Activated T-helper 1 cell treated with anti-CD3 and anti-CD28 coated beads, Interleukin-2, amount 50 U/mL, for 16 hours (primary cell): ENCODE measurements at places on chromosomes 2 and 18.

DNA sequence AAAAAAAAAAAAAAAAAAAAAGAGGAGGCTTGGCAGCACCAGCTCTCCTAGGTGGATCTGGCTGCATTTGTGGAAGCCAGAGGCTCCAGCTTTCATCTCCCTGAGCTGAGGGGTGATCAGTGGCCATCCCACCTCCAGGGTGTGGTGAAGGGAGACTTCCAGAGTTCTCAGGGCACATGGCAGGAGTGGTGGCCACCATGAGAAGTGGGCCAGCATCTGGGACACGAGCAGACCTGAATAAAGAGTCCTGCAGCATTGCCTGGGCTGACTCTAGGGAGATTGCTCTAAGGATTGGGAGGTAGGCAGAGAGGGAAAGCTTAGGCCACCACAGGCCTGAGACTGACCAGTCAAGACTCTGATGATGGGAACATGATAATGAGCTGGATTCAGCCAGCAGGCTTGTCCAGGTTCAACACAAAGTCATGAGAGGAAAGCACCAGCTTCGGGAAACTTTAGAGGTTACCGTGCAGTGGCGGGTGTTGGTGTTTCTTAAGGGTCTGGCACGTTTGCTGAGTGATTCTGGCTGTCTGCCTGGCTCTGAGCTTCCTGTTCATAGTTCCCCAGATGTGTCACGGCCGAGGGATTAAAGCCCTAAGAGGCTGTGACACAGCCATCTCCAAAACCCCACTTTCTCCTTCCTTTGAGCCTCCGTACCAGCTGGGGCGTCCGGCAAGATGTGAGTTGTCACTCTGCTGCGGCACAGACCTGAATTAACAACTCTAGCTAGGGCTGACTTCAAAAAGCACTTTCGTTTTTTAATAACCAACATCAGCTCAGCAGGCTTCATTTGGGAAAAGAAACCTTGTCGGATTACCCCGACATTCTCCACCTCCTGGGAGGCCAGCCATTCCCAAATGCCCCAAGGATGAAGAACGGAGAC is 38.3 kb upstream of the IL1R1 start:
- DNase-seq = peak; percentile 48

DNA sequence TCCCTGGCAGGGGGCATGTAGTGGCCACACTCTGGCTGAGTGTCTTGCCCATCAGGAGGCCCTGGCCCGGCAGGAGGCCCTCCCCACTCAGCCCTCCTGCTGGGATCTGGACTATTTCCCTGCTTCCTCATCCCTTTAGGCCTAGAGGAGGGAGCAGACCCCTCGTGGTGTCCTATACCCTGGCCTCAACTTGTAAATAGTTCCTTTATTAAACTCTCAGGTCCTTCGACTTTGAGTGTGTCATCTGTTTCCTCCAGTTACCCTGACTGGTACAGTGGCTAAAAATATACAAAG is 166.7 kb upstream of the GLI2 start:
- no peak for DNase-seq

DNA sequence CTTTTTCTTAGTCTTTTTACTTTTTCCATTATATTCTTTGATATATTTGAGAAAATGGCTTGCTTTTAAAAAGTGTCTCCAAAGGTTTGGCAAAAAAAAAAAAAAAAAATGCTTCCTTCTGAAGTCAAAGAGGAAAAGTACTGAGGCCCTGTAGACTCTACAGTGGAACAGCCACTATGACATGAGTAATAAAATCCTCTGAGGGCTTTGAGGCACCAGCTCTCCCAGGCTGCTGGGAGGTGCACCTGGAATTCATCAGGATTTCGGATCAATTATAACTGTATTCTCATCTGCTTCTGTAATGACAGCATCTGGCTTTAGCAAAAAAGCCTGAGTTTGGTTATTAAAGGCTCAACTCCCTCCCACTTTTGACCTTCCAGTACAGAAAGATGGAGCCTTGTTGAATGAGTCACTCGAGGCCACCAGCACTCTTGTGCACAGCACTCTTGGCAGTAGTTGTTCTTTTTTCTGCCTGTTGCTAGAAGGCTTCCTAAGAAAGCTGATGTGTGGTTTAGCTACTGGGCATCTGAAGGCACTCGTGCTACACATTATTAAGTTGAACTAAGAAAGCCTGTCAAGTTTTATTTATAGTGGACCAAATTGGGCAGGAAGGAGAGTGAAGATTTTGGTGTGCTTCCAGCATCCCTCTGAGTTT is 131.3 kb downstream of the PRPF40A start:
- no peak for DNase-seq

DNA sequence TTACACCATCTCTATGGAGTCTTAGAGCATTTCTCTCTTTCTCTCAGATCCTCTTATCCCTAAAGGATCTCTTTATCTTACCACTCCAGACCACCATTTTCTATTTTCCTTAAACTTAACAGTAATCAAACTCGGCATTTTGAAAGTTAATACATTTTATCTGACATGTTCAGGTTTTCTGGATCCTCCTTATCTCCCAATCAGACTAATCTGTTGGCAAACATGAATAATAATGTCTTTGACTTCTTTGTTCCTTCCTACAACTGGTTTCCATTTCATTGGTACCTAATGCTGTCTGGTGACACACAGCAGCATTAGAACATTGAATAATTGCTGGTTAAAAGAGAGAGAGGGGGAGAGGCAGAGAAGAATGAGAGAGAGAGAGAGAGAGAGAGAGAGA is 932.1 kb upstream of the FSHR start:
- no peak for DNase-seq

DNA sequence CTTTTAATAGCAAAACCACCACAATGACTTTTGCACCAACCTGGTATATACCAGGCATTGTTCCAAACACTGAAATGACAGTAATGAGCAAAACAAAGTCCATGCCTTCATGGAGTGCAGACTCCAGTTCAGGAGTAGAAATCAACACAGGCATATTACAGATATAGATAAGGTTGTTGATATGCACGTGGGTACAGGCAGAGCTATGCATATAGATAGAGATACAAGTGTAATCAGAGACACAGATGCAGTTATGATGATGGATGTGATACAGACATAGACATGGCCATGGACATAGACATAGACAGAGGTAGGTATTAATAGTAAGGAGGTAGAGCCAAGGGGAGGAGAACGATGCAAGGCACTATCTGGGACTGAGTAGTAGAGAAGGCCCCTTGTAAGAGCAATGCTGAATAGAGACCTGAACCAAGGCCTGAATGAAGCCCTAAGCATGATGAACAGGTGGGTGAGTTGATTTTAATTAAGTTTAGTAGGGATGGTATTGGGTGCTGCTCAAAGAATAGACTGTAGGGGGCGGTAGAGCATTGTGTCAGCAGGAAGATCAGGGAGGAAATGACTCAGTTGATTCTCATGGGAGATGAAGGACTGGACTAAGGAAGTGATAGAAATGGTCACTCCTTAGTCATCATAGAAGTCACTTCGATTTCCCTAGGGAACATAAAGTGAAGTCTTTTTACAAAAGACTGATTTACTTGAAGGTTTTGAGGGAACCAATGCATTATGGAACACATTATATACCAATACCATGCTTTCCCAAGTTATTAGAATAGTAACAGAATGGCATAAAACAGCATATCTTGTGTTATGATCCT is 39.4 kb downstream of the CMPK2 start:
- no peak for DNase-seq

- DNase-seq = no peak
Observed at GRCh38 chr2:37836270-37836669, 88.8 kb upstream of the RMDN2 start.

- DNase-seq = no peak
Observed at GRCh38 chr2:145043399-145043834, 523.5 kb upstream of the ZEB2 start.

DNA sequence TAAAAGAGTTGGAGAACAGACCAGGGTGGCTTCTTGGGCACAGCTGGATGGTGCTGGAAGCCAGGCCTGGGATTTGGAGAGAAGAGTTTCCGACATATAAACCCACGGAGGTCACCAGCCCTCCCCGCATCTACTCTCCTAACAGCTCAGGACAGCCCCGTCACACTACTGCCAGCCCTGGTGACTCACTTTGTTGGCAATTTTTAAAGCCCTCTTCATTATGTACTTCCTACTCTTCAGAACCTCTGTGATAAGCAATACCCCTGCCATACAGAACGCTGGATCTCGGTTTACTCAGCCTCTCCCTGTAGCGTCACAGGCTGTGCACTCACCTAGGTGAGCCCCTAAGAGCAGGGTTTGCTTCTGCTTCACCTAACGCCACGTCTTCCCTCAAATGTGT is 48.1 kb downstream of the ID2 start:
- no peak for DNase-seq

GRCh38 chr2:24527536-24527935 is 36.5 kb downstream of the NCOA1 start:
- DNase-seq = no peak

- DNase-seq = no peak
Observed at GRCh38 chr2:233402346-233402745, 48.1 kb downstream of the DGKD start.

DNA sequence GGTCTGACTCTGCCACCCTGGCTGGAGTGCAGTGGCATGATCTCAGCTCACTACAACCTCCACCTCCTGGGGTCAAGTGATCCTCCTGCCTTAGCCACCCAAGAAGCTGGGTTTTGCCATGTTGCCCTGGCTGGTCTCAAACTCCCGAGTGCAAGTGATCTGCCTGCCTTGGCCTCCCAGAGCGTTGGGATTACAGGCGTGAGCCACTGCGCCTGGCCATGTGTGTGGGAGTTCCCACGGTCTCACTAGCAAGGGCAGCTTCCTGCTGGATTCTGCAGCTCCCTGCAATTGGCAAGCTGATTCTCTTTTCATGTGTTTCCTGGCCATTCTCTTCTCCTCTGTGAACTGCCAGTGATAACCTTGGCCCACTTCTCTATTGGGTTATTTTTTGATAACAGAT is 84.0 kb downstream of the USP40 start:
- no peak for DNase-seq

GRCh38 chr2:207491956-207492355 is 37.8 kb upstream of the CREB1 start:
- no peak for DNase-seq

- no peak for DNase-seq
Observed at GRCh38 chr2:205771666-205772065, 89.4 kb downstream of the NRP2 start.

DNA sequence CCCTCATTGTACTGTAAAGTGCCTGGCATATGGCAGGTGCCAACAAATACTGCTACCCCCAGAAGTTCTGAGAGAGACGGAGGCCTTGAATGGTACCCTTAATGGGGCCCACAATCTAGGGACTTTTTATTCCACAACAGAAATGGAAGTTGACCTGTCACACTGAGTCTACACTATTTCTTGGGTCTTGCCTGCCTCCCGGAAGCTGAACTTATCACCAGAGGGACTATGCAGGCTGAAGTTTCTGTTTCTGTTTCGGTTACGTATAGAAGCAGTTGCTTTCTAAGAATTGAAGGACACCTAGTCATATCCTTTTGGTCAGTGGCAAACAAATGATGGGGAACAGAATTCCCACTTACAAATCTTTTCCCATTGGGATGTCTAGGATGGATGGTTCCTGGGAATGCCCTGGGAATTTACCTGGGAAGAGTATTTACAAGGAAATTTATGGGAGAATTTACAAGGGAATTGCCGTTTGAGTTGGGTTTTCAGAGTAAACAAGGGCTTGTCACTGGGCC is 74.2 kb downstream of the HS1BP3 start:
- no peak for DNase-seq

- DNase-seq = no peak
Observed at GRCh38 chr18:21513292-21513691, 87.2 kb downstream of the ESCO1 start.

DNA sequence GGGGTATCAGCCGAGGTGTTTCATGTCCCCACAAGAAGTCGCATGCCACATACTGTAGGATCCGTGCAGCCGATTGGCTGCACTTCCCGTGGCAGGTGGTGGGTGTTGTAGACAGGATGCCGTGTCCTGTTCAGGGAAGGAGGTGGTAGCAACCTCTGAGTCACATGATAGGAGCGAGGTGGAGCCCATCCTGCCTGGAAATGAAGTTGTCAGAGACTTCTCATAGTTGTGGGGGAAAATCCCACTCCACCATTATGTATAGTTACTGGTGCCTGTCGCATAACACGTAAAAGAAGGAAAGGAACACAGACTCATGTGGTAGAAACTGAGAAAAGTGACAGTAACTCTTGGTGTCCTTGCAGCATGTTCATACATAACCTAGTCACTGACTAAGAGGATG is 91.4 kb upstream of the IL1R2 start:
- no peak for DNase-seq

DNA sequence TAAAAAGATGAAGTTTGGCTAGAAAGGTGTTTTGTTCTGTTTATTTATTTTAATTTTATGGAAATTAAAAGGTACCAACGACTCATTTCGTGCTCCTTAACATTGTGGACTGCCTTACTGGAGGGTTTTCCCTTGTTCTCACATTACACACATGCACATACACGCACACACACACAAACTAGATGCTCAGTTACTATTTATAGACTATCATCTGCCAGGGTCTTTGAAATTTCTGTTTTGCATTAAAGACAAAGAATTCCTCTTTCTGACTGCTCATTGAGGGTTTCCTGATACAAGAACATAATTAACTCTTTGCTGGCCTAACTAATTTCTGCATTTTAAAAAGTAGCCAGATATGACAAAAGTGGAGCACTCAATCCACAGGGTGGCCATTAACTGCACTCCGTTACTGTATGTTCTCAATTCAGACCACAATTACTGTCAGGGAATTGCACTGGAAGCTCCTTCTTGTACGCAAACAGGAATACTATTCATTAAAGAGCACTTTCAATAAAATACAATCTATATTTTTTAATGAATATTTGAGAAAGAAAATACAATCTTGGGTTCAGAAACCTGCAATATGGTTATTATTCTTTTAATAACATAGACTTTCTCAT is 366.9 kb upstream of the GALNT5 start:
- DNase-seq = no peak

DNA sequence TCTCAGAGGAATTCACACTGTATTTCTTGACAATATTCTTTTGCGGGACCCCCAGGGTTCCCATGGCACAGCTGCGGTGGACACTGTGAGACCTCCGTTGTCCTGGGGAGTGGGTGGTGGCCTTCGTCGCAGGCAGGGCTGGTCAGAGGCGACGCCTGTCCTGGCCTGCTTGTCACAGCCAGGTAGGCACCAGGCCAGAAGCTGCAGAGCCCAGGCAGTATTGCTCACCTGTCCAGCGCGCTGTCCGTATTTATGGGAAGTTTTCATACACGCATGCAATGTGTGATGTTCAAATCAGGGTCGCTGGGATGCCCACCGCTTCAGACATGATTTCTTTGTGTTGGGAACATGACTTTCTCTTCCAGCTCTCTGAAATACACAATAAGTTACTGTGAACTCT is 126.6 kb downstream of the RTP5 start:
- no peak for DNase-seq

DNA sequence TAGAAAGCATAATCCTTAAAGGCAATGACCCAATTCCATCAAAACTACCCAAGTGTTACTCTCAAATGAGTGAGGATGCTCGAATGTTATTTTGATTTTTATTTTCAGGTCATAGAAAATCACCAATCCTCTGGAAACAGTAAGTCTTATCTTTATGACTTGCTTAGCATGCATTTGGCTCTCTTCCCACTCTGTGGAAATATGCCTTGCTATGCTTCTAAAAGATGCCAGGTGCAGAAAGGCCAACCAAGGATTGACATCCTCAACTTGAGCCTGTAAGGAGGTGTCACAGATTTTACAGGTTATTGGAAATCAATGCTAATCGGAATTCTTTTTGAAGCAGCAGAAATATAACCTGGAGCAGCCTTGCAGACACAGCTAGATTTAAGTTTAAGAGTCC is 543.9 kb upstream of the LINC00305 start:
- DNase-seq = no peak

- peak; percentile 56 for DNase-seq
Observed at GRCh38 chr2:172095146-172095904, 7.4 kb downstream of the DLX2 start.

GRCh38 chr2:168096158-168096557 is 151.2 kb downstream of the STK39 start:
- no peak for DNase-seq

- DNase-seq = no peak
Observed at GRCh38 chr18:59278793-59279192, 5.5 kb upstream of the RAX start.
